ENCODE measurements at places on chromosomes 5 and 9.

- DNase-seq = no peak
These were observed 10.5 kb downstream of the ARSB start for GRCh38 chr5:78974601-78975000.

DNA sequence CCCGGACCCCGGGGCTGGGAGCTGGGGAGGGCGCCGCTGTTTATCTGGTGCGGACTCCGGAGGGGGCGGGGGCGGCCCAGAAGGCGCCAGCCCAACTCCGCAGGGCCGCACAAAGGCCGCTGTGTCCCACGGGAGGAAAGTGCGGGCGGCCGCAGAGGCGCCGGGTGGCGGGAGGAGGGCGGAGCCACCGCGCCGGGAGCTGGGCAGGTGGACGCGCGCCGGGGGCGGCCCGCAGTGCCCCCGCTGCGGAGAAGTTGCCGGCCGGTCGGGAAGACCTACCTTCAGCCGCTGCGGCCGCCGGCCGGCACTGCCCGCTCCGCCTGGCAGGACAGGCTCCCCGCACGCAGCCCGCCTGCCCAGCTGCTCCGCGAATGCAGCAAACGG lies 43.6 kb downstream of the NACC2 start:
- DNase-seq = no peak

GRCh38 chr5:89324990-89325389 lies 442.0 kb upstream of the MEF2C start:
- DNase-seq = no peak

- no peak for DNase-seq
These were observed 296.2 kb downstream of the SPATA31D1 start for GRCh38 chr9:82284758-82285157.

- DNase-seq = no peak
These were observed 167.3 kb downstream of the TRPM3 start for GRCh38 chr9:70954126-70954525.

DNA sequence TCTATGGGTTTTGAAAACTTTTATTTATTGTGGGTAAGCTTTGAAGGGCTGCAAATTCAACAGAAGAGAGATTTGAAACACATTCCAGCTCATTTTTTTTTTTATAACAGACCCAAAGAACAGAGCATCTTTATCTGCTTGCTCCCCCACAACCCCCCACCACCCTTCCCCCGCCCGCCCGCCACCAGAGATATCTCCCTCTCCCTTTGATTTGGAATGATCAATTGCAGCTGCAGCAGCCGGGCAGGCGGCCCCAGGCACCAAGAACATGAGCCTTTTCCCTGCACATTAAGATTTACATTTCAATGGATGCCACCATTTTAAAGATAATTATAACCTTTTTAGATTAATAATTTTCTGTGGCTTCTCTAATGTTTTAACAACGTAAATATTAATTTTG lies 510.9 kb downstream of the ZNF608 start:
- no peak for DNase-seq

DNA sequence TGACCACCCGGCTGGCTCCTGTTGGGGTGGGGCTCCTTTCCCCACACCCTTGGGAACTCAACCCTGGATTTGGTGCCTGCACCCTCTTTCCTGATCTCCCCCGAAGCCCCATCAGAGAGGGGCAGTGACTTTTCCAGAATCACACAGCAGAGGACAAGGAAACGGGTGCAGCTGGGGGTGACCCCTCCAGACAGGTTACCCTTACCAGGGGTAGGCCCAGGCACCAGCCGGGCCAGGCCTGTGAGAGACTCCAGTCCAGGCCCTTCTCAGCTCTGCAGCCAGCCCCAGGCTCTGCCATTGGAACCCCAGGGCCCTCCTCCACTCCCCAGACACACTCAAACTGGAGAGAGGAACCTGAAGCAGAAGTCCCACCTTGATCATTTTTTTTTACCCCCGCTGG lies 19.0 kb upstream of the PHYHD1 start:
- no peak for DNase-seq

DNA sequence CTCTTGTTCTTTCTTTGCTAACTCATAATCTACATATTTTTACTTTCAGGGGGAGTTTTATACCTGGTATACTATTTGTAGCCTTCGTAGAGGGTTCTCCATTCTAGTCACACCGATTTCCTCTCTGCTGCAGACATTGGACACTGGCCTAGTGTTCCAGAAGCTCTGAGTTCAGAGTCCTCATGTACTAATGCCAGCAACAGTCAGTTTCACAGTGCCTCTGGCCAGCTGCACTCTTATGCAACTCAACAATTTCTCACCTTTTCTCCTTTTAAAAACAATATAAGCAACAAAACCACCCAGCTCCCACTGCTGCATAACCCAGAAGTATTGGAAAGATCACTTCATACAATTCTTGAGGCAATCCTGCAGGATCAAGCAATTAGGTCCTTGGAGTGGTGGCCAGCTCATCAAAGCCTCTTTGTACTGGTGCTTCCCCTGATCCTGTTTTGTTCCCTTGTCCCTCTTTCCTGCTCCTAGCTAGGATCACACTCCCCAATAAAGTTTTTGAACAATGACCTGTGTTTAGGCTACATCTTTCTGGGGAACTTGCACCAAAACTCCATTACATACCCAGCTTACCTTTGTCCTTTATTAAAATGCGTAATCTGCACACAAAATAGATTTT lies 98.1 kb upstream of the TUT7 start:
- DNase-seq = no peak

DNA sequence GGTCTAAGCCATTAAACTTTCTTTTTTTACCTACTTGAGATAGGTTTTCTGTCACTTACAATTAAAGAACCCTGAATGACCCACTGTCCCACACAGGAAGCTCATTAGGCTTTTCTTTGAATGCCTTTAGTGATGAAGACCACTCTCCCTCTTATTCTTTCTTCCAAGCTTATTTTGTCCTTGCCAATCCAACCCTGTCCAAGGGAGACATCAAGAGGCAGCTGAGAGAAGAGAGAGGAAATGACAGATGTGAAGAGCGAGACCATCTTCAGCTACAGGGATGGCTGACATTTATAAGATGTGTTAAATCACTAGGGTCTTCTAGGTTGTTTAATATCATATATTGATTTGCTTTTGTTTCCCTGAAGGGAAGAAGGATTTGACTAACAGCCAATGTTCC lies 133.5 kb downstream of the FAM114A2 start:
- no peak for DNase-seq

DNA sequence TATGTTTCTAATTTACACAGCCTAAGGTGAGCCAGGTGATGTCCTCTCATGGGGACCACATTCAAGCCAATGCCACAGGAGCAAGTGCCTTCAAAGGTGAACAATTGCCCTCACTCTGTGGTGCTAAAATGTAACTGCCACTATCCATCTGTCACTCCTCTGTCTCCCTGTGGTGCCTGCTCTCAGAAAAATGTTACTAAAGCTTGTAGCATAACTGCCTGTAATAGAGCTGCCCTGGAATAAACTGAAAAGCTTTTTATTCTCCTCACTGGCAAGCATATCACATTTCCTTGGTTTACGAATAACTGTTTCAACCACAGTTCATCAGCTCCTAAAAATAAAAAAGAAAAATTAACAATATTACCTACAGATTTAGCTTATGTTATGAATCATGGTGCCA lies 142.4 kb downstream of the ST8SIA4 start:
- DNase-seq = no peak

DNA sequence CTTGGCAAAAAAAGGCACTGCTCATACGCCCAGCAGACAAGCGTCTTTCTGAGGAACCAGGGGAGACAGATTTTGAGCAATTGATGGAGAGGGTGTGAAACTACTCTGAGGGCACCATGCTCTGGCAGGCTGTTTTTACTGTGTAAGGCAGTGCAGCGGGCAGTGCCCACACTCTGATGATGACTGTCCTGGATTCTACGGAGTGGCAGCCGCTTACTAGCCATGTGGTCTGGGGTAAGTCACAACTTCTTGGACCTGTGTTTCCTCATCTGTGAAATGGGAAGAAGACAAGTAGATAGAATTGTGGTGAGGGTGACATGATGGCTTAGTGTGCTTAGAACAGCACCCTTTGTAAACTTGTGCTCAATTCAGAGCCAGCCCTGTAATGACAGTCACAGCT lies 38.8 kb downstream of the FABP6 start:
- DNase-seq = no peak

- DNase-seq = no peak
These were observed 67.4 kb downstream of the ZNF608 start for GRCh38 chr5:124678922-124679519.

GRCh38 chr5:139277171-139277570 lies 16.4 kb upstream of the MATR3 start:
- no peak for DNase-seq

DNA sequence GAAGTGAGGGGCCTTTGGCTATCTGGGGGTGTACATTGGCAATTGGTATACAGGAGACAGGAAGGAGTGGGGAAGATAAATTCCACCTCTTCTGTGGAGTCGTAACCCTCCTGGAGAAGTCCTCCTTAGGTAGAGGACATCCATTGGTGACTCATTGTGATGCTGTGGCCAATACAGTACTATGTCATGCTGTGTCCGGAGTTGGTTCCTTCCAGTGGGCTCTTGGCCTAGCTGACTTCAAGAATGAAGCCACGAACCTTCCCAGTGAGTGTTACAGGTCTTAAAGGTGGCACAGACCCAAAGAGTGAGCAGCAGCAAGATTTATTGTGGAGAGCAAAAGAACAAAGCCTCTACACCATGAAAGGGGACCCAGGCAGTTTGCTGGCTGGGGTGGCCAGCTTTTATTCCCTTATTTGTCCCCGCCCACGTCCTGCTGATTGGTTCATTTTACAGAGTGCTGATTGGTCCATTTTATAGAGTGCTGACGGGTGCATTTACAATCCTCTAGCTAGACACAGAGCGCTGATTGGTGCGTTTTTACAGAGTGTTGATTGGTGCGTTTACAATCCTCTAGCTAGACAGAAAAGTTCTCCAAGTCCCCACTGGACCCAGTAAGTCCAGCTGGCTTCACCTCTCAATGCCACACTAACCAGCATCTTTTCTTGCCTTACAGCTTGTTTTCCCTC lies 37.3 kb upstream of the FBP1 start:
- no peak for DNase-seq

All from GM19239 (cell line).